ENCODE measurements at places on chromosomes 6 and 20. TPM values are rescaled to one million over a fixed set of nuclear protein-coding genes. Genes with fewer than 3 reads are reported as not detected.

Gene FGD2
- not detected for total RNA-seq

Gene HLA-DRB1
- total RNA-seq: not detected

Gene HLA-DQB1
- not detected for total RNA-seq

Gene GLP1R
- not detected for total RNA-seq

Gene ZBTB46
- 0.77 TPM for total RNA-seq

Gene INSM1
- not detected for total RNA-seq

Gene SLC22A7
- not detected for total RNA-seq

Gene OPRL1
- 0.48 TPM for total RNA-seq

Gene IL17F
- total RNA-seq: not detected

Gene UBE2J1
- 16.4 TPM for total RNA-seq

Gene TMEM170B
- total RNA-seq: 1.3 TPM

Gene PSORS1C1
- 5.7 TPM for total RNA-seq

All from A549 treated with DMSO at 1 μM for 4 hours (cell line).